NCI-H2081 treated with DMSO at 0.1 percent for 48 hours (cell line): ENCODE measurements at places on chromosomes 1 and 21.

GRCh38 chr1:212353181-212353580 is 61.5 kb downstream of the PACC1 start:
- no peak for DNase-seq

- no peak for DNase-seq
Measured at GRCh38 chr1:4424766-4425165, 229.6 kb upstream of the AJAP1 start.

DNA sequence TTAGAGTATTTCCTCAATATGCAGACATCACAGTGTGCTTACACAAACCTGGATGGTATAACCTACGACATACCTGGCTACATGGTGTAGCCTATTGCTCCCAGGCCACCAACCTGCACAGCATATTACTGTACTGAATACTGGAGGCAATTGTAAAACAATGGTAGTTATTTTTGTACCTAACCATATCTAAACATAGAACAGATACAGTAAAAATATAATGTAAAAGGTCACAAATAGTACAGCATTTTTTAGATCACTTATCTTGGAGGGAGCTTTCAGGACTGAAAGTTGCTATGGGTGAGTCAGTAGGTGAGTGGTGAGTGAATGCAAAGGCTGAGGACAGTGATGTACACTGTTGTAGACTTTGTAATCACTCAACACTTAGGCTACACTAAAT is 492.3 kb downstream of the MRPL39 start:
- no peak for DNase-seq

- no peak for DNase-seq
Measured at GRCh38 chr1:155006601-155007101, 4.0 kb downstream of the ZBTB7B start.

DNA sequence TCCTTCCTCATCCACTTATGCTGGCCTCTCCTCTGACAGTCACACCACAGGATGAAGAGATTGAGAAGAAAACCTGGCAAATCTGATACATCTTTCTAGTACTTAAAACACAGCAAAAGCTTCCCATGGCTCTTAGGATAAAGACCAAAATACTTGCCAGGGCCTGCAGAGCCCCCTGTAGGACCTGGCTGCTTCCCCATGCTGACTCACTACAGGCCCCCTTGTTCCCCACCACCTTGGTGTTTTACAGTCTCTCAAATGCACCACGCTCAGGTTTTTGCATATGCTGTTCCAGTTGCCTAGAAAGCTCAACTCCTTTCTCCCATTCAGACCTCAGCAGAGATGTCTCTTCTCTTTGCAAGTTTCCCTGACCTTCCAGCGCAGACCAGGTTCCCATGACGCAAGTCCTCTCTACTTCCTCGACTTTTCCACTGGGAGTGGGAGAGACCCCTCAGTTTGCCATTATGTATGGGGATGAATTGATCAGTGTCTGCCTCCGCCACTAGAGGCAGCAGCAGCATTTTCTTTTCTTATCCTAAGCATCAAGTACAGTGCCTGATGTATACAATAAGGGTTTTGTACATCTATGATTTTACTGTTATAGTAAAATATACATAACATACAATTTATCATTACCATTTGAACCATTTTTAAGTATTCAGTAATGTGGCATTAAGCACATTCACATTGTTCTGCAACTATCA is 113.8 kb upstream of the C8B start:
- DNase-seq: no peak

DNA sequence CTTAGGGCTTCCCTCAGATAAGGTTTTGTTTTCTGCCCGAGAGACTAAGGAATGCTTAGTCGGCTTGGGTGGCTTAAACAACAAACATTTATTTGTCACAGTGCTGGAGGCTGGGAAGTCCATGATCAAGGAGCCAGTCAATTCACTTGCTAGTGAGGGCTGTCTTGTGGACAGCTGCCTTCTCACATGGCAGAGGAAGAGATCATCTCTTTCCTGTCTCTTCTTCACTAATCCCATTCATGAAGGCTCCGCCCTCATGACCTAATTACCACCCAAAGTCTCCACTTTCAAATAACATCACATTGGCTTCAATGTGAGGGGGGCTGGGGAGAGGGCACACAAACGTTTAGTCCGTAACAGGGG is 50.5 kb upstream of the IL12RB2 start:
- no peak for DNase-seq

DNA sequence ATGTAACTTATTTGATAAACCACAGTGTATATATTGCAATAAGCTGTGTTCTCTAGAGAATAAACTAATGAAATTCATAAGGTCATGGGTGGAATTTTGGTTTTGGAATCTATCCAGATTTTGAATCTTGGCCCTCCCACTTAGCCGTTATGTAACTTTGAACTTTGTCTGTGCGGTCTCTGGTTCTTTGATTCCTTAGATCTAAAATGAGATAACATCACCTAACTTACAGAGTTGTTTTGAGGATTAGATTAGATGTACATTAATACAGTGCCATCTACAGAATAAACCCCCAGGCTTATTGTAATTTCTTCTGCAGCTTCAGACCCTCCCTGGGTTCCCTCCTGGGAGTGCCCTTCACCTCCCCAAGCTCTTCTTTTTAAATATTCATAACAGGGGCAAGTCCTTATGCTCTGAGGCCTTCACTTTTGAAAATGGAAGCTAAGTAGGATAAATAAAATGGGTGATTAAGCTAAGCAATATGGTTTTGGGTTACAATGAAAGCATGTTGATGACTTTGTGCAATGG is 124.3 kb downstream of the ATG4C start:
- DNase-seq: no peak

DNA sequence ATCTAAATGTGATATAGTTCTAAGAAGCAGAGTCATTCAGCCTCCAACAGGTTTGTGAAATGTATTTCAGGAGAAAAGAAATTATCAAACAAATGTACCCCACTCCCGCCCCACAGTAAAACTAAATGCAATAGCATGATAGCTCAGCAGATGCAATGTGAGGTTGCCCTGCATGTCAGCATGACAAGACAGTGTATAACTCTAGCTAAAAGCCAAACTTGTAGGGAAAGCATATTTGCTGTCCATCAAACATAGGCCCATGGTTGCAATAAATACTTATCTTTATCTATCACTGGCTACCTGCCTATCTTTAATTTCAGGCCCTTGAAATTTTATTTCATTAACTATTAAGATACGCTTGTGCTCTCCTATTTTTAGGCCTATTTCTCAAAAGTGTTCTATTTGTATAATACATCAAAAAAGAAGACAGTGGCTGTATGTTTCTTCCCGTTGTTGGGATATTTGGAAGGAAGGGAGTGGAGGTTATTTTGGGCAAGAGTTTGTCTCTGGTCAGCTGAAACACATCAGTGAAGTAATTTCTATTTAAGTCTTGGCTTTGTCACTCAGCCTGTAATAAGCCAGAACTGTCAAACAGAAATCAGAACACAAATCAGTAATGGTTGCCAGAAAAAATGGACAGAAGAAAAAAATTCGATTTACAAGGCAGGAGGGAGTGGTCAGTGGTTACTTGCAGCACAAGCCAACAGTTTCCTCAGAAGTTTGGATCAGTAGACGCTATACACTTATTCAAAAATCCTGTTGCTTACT is 307.4 kb upstream of the ADGRL2 start:
- no peak for DNase-seq

DNA sequence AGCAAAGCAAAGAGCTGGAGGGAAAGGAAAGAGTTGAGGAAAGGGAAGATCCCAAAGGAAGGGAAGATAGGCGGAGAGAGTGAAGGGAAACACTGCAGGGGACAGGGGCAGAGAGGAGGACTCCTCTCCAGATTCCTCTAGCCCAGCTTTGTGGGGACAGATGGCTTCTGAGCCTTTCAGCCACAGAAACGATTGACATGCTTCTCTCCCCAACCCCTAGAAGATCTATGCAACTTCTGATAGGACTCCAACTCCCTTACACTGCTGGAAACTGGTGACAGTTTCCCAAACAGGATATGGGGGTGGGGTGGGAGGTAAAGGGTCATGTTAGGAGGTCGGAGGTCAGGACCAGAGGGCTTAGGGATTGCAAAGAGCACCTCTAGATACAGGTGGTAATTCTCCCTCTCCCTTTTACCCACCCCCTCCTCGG is 6.5 kb downstream of the MEX3A start:
- no peak for DNase-seq

GRCh38 chr1:9792156-9793042 is 31.4 kb downstream of the CLSTN1 start:
- DNase-seq: peak; percentile 75

- no peak for DNase-seq
Measured at GRCh38 chr1:214753236-214753852, 150.3 kb downstream of the CENPF start.

DNA sequence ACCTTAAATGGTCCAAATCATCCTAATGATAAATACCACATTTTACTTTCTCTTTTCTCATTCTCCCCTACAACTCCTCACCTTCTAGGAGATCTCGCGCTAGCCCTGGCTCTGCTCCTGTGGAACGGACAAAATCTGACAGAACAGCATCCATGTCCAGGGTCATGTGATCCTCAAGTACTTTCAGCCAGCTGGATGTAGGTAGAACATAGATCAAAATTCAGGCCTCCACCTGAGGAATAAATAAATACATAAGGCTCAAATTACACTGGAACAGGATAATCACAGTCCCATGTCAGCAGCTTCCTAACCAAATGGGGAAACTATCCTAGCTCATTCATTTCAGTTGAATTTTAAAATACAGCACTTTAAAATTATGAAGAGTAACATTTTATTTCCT is 33.2 kb downstream of the OTUD7B start:
- peak; percentile 31 for DNase-seq

GRCh38 chr1:42926879-42927242 is 31.8 kb downstream of the SLC2A1 start:
- DNase-seq: no peak

DNA sequence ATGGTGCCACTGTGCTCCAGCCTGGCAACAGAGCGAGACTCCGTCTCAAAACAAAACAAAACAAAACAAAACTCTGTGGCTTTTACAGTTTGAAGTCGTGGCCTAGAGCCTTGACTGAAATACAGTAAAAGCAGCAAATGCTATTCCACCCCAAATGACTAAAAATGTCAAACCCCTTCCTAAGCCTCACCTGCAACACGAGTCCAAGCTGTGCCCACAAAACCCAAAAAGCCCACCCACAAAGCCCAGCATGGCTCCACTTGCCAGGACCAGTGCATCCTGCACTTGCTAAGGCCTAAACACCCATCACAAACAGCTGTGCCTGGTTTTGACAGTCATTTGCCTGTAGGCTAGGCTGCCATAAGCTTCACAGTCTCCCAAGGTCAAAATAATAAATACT is 21.3 kb downstream of the VAV3 start:
- no peak for DNase-seq

DNA sequence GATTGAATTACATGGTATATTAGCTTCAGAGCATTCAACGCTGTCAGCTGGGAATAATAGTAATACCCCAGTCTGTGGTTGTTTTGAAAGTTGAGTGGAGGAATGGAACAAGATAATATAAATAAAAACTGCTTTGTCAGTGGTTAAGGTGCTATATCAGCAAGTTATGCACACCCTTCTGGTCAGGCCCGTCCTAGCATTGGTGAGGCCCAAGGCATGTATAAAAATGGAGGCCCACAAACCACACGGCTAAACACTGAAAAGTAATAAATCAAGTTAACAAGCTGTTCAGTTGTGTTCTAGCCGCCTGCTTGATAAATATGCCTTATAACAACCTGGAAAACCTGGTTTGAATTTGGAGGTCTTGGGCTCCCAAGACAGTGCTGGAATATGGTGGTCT is 77.4 kb downstream of the PSMG1 start:
- DNase-seq: no peak

DNA sequence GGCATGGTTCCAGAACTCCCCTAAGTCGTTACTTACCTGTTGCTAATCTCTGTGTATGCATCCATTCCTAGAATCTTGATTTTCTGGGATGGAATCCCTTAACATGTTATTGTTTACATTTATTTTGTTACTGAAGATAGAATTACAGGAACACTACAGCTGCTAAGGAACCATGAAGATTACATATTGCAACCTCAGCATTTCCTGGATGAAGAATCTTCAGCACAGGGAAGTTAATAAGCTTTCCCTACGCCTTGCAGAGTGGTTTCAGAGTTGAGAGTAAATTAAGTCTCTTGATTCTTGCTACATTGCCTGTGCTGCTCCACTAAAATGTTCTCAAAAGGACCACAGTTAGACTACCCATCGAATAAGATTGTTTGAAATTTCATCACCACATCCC is 31.4 kb upstream of the GBP6 start:
- DNase-seq: no peak

DNA sequence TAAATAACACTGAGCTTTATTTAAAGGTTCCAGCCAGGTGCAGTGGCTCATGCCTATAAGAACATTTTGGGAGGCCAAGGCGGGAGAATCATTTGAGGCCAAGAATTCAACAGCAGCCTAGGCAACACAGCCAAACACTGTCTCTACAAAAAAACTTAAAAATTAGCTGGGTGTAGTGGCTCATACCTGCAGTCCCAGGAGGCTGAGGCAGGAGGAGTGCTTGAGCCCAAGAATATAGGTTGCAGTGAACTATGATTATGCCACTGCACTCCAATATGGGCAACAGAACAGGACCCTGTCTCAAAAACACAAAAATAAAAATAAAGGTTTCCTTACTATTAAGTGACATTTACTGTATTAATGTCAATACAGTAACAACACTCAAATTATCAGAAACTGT is 2.1 kb downstream of the TAF12 start:
- no peak for DNase-seq

GRCh38 chr1:169024800-169025271 is 81.7 kb upstream of the ATP1B1 start:
- no peak for DNase-seq

- no peak for DNase-seq
Measured at GRCh38 chr21:27885296-27885711, 918.4 kb upstream of the ADAMTS5 start.

DNA sequence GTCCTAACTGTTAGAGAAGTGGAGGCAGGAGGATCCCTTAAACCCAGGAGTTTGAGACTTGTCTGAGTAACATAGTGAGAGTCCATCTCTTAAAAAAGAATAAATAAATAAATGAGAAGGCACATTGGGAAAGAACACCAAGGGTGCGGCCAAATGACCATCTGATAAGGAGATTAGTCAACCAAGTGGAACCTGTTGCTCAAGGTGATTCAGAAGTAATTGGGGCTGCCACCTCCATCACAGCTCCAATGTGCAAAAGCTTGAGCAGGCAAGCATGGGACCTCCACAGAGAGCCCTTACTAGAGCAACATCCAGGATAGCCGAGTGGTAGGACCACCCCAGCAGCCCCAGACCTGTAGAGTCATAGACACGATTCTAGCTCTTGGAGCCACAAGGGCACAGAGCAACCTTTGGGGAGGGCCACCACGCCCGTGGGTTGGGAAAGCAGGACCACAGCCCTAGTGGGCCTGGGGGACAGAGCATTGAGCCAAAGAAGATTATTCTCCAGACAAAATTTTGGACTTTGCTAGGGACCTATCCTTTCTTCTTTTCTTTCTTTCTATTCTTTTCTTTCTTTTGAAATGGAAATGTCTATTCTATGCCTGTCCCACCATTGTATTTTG is 40.9 kb downstream of the KCNK1 start:
- DNase-seq: no peak

DNA sequence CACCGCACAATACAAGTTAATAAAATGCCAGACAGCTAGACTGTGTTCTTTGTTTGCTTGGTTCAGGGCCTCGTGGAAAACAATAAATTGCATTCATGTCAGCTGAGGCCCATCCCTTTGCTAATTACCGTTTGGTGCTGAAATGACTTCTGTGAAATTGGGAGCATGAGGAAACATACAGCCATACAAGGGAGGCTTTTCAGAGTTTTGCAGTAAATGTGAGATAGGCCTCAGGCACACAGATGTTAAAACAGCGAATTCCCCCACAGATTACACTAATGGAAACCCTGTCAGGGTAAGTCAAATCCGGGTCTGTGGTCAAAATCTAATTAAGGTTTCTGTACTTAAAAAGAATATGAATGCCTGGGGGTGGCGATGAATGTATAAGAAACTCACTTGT is 173.5 kb upstream of the LMO4 start:
- no peak for DNase-seq

- DNase-seq: no peak
Measured at GRCh38 chr1:56576880-56577405, 2.4 kb downstream of the PLPP3 start.
